ENCODE measurements at places on chromosomes 7 and 10. TPM values are rescaled to one million over a fixed set of nuclear protein-coding genes. Genes with fewer than 3 reads are reported as not detected.

GRCh38 chr10:70551466-70551865 lies 51.1 kb downstream of the PRF1 start:
- DNase-seq = no peak

The OR2A5 gene
- total RNA-seq = not detected

DNA sequence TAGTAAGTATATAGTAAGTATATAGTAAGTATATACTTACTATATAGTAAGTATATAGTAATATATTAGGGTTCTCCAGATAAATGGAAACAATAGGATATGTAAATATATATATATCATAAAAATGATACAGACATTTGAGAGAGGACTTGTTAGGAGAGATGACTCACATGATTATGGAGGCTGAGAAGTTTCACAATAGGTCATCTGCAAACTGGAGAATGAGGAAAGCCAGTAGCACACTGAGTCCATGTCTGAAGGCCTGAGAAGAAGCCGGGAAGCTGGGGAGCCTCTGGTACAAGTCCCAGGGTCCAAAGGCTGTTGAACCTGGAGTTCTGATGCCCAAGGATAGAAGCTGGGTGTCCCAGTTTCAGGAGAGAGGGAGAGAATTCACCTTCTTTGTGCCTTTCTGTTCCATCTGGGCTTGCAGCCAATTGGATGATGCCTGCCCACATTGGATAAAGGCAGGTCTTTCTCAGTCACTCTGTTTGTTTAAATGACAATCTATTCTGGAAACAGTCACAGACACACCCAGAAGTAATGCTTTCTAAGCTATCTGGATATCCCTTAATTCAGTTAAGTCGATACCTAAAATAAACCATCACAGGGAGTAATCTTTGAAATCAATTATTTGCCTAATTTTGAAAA lies 205.5 kb upstream of the CDC14C start:
- no peak for DNase-seq

The ADAM22 gene
- total RNA-seq = 3.2 TPM

- no peak for DNase-seq
These were observed 23.9 kb downstream of the SLC13A4 start for GRCh38 chr7:135704074-135704473.

The GNAT3 gene
- not detected for total RNA-seq

The TMEM176A gene
- 0.30 TPM for total RNA-seq

GRCh38 chr7:88358526-88358838 lies 51.8 kb upstream of the STEAP4 start:
- DNase-seq = no peak

The MMD2 gene
- not detected for total RNA-seq

- no peak for DNase-seq
These were observed 114.0 kb upstream of the CNTNAP2 start for GRCh38 chr7:146002431-146003078.

The EPO gene
- total RNA-seq = not detected

DNA sequence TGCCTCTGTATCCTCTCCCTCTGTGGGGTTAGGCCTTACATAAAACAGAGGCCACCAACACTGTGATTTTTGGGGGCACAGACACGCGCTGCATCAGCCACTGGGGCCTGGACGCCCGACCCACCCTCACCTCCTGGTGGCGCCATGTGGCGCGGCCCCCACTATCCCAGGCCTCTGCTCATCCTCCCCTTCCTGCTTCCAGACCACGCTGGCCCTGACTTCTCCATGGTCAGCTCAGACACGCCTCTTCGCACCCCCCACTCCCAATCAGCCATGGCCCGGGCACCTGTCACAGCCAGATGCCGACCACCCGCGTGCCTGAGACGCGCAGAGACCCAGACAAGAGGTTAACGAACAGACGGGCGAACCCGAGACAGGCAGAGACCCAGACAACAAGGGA lies 263.9 kb downstream of the ELFN1 start:
- DNase-seq = no peak

DNA sequence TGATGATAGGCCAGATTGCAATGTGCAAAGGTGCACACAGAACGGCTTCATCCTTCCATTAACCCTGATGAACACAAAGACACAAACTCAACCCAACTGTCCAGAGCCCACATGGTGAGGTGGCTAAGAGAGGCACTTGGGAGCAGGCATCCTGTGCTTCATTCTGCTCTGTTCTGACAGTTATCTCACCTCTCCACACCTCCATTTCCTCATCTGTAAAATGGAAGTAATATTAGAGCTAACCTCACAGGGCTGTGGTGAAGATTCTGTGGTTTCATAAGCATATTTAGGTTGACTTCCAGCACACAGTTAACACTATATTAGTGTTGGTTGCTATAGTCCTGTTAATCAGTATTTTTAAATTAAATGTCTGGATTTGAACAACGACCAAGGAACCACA lies 126.3 kb downstream of the TAX1BP1 start:
- no peak for DNase-seq

DNA sequence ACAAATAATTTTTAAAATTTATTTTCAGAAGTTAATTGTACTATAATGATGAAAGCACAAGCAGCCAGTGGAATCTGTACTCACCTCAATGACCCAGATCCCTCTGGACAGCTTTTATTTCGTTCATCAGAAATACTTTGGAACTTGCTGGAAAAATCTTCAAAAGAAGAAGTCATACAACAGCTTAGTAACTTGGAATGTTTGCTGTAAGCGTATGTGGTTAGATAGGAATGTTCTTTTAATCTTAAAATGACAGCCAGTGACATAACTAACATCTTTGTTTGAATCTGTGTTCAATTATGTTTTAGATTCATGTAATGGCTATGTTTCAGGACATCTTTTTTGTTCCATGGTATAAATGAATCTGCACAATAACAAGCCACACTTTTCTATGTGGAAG lies 26.8 kb downstream of the CFAP69 start:
- no peak for DNase-seq

DNA sequence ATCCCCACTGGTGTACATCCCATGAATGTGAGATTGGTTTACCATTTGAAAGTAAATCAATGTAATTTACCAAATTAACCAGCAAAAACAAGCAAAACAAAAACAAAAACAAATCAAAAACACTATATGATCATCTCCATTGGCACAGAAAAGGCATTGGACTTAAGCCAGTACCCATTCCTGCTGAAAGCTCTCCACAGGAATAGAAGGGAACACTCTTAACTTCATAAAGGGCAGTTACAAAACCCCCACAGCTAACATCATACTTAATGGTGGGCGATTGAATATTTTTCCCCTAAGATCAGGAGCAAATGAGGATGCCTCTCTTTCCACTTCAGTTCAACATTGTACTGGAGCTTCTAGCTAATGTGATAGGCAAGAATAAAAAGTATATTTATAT lies 34.1 kb downstream of the PRKG1 start:
- no peak for DNase-seq

GRCh38 chr7:38229884-38230642 lies 43.4 kb downstream of the TARP start:
- no peak for DNase-seq

The CALD1 gene
- 20.0 TPM for total RNA-seq

GRCh38 chr10:44888886-44889285 lies 22.3 kb upstream of the TMEM72 start:
- no peak for DNase-seq

DNA sequence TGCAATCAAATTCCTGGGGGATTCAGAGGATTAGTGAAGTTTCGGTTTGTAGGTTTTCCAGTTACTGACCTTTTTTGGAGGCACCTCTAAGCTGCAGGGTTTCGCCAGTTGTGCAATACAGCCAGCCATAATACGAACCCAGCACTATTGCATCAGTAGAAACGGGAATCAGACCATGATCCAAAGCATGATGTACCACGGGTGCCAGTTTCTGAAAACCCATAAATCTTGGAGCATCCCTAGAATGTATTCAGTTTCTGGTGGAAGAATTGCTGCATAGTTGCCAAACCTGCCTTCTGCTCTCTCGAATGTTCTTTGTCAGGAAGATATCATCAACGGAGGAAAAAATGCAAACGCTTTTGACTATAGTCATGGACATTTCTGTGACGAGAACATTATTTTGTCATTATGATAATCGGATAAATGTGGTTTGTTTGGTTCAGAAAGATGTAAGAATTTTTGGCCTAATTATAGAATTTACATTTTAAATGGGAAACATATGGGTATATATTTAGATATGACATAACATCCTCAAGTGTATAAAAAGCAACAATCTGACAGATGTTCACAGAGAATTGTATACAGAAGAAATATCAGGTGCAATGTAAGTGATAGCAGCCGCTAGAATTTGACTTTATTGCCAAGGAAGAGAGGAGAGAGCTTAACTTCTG lies 186.2 kb upstream of the PRKCQ start:
- no peak for DNase-seq
